LHCN-M2 (cell line): ENCODE measurements at places on chromosomes 6 and 20. TPM values are rescaled to one million over a fixed set of nuclear protein-coding genes. Genes with fewer than 3 reads are reported as not detected.

DNA sequence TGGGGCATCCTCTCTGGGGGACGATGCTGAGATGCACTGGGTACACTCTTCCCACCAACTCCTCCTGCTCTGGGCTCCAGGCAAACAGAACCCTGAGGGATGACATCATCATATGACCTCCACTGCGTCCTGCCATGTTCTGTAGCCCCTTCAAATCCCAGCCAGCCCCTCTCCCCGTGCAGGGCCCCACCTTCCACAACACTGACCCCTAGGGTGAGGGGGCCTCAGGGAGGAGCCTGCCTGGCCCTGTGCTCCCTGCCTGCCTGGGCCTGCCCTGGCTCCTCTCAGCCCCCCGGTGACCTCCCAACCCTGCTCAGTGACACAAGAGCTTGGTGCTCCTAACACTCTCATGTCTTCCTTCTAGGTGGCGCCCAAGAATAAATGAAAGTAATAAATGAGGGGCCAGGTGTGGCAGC lies 9.6 kb upstream of the SPDEF start:
- DNase-seq: no peak

Gene CPNE5
- total RNA-seq: not detected in 2 replicates

DNA sequence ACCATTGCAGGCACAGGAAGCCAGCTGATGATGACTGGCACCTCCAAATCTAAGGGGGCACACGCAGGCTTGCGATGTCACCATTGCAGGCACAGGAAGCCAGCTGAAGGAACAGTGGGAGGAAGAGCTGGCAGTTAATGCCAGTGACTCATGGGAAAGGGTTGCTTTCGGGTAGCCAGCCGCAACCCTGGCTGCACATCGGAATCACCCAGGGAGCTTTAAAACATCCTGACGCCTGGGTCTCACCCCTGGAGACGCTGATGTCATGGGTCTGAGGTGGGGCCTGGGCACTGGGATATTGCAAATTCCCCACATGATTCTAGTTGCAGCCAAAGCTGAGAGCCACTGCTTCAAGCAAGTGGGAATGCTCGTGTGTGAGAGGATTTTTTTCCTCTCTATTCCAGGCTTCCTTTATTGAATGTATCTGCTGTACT lies 16.1 kb upstream of the CCN6 start:
- peak; percentile 99 for DNase-seq

Gene TMEM63B
- total RNA-seq: 38.2 and 39.0 TPM in 2 replicates

Gene MYLK4
- 0.26 and 0.40 TPM in 2 replicates for total RNA-seq

Gene FOXQ1
- 0.17 and 0.58 TPM in 2 replicates for total RNA-seq

Gene LPIN3
- 15.3 and 19.1 TPM in 2 replicates for total RNA-seq

GRCh38 chr6:22658183-22658582 lies 88.8 kb downstream of the HDGFL1 start:
- DNase-seq: no peak

DNA sequence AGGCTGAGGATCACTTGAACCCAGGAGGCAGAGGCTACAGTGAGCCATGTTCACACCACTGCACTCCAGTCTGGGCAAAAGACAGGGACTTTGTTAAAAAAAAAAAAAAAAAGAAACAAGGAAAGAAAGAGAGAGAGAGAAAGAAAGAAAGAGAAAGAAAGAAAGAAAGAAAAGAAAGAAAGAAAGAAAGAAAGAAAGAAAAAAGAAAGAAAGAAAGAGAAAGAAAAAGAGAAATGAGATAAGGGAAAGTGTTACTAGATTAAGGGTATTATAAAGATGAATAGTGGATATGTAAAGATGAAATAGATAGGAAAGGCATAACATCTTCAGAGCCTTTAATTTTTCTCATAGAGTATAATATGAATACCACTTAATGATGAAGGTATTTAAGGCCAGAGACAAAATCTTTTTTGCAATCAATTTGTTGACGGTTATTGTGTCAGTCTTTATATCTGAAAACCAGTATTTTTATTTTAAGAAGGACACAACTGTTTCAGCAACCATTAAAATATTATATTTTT lies 26.6 kb downstream of the ABT1 start:
- no peak for DNase-seq

GRCh38 chr6:100320686-100321085 lies 144.0 kb downstream of the SIM1 start:
- no peak for DNase-seq

Gene GJA10
- total RNA-seq: not detected in 2 replicates

DNA sequence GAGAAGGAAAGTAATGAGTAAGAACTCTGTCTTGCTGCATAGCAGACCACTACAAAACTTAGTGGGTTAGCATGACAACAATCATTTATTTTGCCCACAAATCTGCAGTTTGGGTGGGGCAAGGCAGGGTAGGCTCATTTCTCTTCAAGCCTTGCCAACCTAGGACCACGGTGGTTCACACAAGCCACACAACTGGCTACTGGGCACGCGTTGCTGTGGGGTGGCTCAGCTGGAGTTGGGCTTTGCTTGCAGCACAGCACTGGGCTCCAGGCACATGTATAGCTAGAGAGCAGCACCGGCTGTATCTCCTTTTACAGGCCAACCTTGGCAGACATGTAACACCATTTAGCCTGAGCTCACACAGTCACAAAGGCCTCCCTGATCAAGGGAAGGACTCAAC lies 4.6 kb upstream of the NXT1 start:
- DNase-seq: no peak

DNA sequence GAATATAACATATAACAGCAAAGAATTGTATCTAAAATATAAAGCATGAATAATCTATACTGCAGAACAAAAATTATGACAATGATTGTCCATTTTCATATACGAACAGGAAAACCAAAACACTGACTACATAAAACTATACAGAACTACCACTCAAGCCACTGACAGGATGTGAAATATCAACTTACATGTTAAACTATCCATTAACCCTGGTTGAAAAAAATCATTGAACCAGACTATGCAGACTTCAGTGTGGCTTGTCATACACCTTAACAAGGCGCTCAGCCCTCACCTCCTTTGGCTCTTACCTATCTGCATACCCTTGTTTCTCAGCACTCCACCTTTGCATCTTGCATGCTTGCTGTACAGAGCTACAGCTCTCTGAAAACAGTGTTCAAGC lies 34.9 kb downstream of the ASCC3 start:
- DNase-seq: no peak

GRCh38 chr6:131694832-131695426 lies 6.3 kb downstream of the OR2A4 start:
- DNase-seq: peak; percentile 71

- no peak for DNase-seq
These were observed 643 bp downstream of the DLGAP4 start for GRCh38 chr20:36306553-36307411.

- DNase-seq: no peak
These were observed 34.0 kb upstream of the MMS22L start for GRCh38 chr6:97316978-97317377.

DNA sequence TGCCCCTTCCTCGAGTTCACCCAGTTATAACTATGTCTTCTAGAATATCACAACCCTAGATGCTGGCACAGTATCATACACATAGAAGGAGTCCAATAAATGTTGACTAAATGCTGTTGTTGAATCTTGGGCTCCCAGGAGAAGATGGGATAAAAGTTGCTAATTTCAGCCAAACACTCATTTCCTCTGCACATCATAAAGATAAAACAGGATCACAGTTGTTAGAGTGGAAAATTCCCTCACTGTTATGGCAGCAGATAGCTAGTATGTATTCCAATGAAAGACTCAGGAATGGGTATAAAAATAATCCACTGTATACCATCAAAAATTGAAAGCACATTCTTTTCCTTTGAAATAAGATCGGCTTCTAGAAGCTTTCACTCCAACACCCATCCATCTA lies 294.9 kb upstream of the TSHZ2 start:
- DNase-seq: no peak

Gene PRND
- total RNA-seq: not detected in 2 replicates

Gene POPDC3
- 64.8 and 77.9 TPM in 2 replicates for total RNA-seq

- no peak for DNase-seq
These were observed 27.2 kb downstream of the BRPF3 start for GRCh38 chr6:36223706-36224105.
